Activated naive CD8-positive, alpha-beta T cell treated with anti-CD3 and anti-CD28 coated beads, Interleukin-2, amount 10 ng/mL, durations not matched to agents 7 days and 5 days (primary cell): ENCODE measurements at places on chromosomes 12 and 14. TPM values are rescaled to one million over a fixed set of nuclear protein-coding genes. Genes with fewer than 3 reads are reported as not detected.

Gene RNU4-1
- total RNA-seq = 1,307 TPM

Gene CAPZA3
- total RNA-seq = not detected

- peak overlapping the region; percentile 65 for H3K4me3 ChIP-seq
- peaks cover 17% of the 10 kb centered on the region for H3K36me3 ChIP-seq
- H3K27ac ChIP-seq = peak overlapping the region; percentile 84
- H3K4me1 ChIP-seq = peaks cover 38% of the 10 kb centered on the region
- no peaks in the 10 kb centered on the region for H3K27me3 ChIP-seq
- no peak for DNase-seq
Measured at GRCh38 chr12:51246254-51246853, 7.7 kb downstream of the DAZAP2 start.

- H3K36me3 ChIP-seq = no peaks in the 10 kb centered on the region
- no peak overlapping the region for H3K4me3 ChIP-seq
- H3K4me1 ChIP-seq = peaks cover 3% of the 10 kb centered on the region
- H3K27ac ChIP-seq = no peak overlapping the region
Measured at GRCh38 chr12:40117818-40118217, 11.9 kb upstream of the SLC2A13 start.

- H3K4me3 ChIP-seq = peak overlapping the region; percentile 59
- no peaks in the 10 kb centered on the region for H3K27me3 ChIP-seq
- H3K36me3 ChIP-seq = peaks cover 38% of the 10 kb centered on the region
- DNase-seq = no peak
Measured at GRCh38 chr12:113230315-113231234, 9.3 kb downstream of the TPCN1 start.

DNA sequence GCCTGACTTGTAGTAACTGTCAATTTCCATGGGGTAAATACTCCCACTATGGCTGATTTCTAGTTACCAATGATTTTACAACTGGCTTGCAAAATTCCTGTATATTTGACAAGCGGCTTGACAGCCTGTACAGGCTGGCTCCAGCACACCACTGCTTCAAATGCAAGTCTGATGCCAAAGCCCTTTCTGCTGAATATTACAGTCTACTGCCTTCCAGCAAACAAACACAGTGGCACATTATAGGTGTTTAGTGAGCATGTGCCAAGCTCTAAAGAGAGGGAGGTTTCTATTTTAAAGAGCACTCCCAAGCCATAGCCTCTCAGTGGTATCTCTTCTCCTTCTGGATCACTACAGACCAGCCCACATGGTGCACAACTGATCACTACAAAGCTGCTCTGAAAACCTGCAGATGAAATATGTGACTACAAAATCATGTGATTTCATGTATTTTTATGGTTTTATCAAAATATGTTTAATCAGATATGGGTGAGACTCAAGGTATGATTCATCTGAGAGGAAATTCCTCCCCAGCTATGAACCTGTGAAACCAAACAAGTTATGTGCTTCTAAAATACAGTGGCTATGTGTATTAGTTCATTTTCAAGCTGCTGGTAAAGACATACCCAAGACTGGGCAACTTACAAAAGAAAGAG is 101.5 kb downstream of the RPAP3 start:
- H3K4me1 ChIP-seq = peaks cover 2% of the 10 kb centered on the region
- H3K36me3 ChIP-seq = peaks cover 18% of the 10 kb centered on the region
- no peak overlapping the region for H3K27ac ChIP-seq

GRCh38 chr14:32900547-32900946 is 38.1 kb upstream of the NPAS3 start:
- H3K27ac ChIP-seq = no peak overlapping the region
- H3K4me1 ChIP-seq = peaks cover 5% of the 10 kb centered on the region
- DNase-seq = no peak

DNA sequence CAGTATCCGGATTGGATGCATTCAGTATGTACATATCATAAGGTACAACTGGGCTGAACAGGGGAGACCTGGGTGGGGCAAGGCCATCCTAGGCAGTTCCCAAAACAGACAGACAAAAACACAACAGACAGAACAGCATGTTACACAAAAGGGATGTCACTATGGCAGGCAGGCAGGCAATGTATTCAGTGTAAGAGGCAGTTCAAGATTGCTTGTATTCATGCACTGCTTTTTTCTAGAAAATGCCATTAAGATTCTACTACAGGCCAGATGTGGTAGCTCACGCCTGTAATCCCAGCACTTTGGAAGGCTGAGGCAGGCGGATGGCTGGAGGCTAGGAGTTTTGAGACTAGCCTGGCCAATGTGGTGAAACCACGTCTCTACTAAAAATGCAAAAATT is 3.5 kb downstream of the TBPL2 start:
- DNase-seq = no peak
- peaks cover 16% of the 10 kb centered on the region for H3K4me1 ChIP-seq
- no peak overlapping the region for H3K4me3 ChIP-seq
- H3K27me3 ChIP-seq = peaks cover 11% of the 10 kb centered on the region
- no peak overlapping the region for H3K27ac ChIP-seq
